ENCODE measurements at places on chromosomes 1 and 21.

DNA sequence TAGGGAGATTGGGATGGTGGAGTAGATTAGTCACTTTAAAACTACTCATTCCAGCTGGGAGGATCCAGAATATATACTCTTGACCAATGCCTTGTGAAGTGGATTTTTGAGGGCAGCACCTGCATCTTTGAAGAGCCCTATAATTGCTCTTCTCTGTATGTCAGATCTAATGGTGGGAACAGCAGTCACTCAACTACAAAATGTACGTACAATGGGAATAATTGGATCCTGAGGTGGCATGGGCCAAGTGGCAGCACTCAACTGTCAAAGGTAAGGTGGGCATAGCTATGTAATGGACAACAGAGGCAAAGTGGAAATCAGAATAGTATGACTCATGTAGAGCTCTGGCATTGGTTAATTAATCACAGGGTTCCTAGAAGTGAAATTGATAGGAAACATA lies 51.6 kb upstream of the KIAA0040 start:
- DNase-seq: no peak

DNA sequence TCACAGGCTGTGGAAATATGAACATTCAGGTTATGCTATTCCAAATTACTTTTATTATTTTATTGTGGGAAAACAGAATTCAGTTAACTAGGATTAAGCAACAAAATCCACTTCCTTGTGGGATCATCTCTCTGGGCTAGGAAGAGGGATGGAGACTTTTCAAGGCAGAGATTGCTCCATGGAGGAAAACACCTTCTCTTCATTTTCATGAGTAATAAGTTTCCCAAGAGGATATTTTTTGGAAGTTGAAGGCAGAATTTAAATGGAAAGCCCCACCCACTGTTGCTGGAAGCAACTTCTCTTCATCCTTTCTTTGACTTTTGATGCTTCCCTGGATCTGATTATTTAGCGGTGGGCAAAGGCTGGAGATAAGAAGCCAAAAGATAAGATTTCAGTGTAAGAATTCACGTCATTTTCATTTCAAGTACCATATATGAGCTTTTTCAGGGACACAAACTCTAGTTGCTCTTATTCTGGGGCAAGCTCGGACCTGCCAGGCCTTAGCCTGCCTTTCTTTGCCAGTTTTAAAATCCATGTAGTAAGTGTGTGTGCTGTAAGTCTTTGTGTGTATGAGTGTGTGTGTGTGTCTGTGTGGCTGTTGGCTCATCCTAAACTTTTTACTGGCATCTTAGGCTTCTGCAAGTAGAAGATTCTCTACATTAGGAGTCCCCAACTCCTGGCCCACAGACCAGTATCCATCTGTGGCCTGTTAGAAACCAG lies 11.7 kb upstream of the IL24 start:
- DNase-seq: no peak

GRCh38 chr1:215887627-215888026 lies 320.5 kb downstream of the KCTD3 start:
- DNase-seq: no peak

- no peak for DNase-seq
Observed at GRCh38 chr1:172405912-172406311, 14.6 kb upstream of the C1orf105 start.
